Stimulated activated CD8-positive, alpha-beta memory T cell treated with anti-CD3 and anti-CD28 coated beads, Interleukin-7, amount 100 ng/mL, for 1 hour (primary cell): ENCODE measurements at places on chromosomes 5 and 9.

- no peak for DNase-seq
Observed at GRCh38 chr9:8845808-8846207, 1046.2 kb upstream of the DMAC1 start.

- DNase-seq: no peak
Observed at GRCh38 chr9:89822996-89823395, 218.2 kb downstream of the GADD45G start.

GRCh38 chr9:37329576-37329975, 92.9 kb upstream of the GRHPR start:
- DNase-seq: no peak

- no peak for DNase-seq
Observed at GRCh38 chr9:37001459-37001858, 32.6 kb downstream of the PAX5 start.

DNA sequence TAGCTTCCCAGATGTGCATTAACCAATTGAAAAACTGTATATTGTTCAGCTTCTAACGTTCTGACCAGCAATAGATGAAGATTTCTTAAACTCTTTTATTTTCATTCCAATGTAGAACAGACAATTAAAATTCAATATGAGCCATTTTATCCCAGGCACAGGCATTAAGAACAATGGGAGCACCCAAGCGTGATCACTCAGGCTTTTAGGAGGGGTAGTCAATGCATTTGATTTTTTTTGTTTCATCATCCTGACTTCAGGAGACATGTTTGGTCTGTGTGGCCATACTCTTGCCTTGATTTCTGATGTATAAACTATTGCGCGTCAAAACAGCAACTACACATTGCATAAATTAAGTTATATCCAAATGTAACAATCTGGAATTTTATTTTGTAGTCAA, 653.0 kb upstream of the RORB start:
- DNase-seq: no peak

DNA sequence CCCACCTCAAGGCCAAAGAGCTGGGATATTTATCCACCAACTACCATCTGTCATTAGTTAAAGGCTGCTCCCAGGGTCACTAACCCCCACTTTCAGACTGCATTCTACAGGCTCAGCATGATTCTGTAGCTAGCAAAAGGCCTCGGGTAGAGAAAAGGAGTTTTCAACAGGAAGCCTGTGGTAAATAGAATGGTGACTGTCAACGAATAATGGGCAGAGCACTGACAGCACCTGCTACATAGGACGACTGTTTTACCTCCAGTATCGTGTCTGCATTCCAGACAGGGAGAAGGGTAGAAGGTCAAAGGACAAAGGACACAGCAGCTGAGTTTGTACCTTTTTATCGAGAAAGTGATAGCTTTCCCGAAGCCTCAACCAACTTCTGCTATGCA, 20.3 kb downstream of the MFAP3 start:
- DNase-seq: no peak

DNA sequence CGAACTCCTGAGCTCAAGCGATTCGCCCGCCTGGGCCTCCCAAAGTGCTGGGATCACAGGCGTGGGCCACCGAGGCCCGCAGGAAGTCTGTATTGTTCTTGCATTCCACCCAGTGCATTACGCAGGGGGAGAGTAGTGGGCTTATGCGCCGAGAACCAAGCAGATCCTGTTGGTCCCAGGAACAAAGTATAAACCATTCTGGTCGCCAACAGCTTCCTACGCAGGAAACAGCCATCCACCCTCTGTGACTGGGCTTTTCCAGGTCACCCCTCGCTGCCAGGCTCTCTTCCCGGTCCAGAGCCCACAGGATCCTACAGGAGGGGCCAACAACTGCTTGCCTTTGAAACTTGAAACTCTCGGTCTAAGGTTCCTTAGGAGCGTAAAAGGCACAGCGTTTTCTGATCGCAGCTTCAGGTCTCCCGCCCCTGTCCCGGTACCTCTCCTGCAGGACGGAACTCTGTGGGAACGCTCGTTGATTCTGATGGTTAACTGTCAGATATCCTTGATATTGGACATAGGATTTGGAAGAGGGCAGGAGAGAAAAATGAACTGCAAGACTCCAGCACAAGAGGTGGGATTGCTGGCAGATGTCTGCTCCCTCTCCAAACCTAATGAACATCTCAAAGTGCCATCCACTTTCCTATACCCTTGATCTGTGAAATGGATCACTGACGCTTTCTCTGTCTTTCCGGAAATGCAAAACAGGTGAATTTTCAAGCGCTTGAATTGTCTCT, 4.2 kb upstream of the ANXA2R start:
- DNase-seq: no peak

- DNase-seq: no peak
Observed at GRCh38 chr5:3736466-3736865, 140.8 kb downstream of the IRX1 start.

GRCh38 chr5:89946508-89946907, 463.0 kb downstream of the CETN3 start:
- DNase-seq: no peak

DNA sequence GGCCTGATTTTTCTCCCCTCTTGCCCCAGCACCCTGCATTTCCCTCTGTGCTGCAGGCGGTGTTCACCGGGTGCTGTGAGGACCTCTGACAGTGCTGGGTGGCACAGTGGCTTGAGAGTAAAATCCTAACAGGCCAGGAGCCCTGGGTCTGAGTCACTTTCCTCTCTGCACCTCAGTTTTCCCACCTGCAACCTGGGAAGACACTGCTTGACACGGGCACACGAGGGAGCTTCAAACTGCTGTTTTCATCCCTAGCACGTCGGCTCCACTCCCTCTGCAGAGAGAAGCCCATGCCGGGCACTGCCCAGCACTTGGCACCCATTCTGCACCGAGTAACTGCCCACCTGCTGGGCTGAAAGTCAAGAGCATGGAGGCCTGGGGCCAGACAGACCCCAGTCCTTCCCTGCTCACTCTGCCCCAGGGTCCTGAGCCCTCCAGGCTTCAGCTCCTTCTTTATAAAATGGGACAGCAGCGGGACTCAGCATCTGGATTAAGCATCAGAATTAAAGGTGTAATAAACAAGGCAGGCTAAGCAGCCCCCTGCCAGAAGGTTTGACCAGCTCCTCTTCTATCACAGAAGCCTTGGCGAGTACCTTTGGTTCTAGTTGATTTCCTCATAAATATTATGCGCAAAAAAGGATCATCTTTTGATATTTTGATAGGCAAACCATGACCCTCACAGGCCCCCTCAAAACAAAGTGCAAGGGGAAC, 5.2 kb downstream of the GFI1B start:
- no peak for DNase-seq
